ENCODE measurements at places on chromosomes 7 and 10.

DNA sequence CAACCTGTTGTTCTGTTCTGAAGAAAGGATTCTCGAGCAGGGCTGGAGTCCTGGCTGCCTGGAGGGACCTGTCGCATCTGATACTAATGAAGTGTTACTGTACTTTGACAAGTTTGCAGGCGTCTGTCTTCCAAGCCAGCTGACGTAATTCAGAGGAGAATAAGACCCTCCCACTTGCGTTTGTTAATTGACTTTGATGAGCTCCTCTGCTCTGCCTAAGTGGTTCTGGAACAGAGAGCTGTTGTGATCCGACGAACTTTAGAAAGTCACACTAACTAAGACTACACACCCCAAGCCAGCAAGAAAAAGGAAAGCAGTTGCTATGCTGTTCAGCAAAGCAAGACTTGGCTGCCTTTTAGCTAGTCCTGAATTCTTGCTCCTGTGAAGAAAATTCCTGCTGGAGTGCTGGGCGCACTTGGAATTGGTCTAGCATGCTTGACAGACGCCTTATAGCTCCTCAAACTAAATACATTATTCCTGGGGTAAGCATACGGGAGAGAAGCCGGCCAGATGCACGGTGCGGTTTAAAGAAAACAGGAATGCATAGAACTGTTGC, 200.3 kb downstream of the CACNB2 start:
- DNase-seq, result no peak

DNA sequence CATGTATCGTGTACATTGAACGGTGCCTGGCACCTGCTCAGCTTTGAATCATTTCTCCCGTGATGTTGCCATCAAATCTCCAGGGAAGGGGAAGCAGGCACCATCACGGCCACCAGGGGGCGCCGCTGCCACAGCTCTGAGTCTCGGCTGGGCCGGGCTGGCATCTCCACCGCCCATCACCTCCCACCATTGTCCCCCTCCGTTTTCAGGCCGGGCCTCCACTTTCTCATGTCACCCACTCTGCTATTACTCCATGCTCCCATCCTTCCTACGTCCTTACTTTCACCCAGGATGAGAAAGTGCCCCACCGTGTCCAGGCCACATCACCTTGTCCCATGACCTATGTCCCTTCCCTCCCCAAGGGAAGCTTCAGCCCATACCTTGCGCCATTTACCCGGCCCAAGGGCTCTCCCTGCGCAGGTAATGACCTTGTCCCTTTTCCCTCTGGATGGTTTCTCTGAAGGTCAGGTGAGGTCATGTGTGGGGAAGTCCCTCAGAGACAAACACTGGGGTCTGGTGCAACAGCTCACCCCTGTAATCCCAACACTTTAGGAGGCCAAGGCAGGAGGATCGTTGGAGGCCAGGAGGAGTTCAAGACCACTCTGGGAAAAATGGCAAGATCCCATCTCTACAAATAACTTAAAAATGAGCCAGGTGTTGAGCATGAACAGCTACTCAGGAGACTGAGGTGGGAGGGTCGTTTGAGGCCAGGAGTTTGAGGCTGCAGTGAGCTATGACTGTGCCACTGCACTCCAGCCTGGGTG, 31.8 kb upstream of the OCM2 start:
- DNase-seq, result no peak

GRCh38 chr10:86648704-86649427, 5.5 kb upstream of the OPN4 start:
- DNase-seq, result no peak

- DNase-seq, result no peak
Measured at GRCh38 chr10:76769582-76769981, 868.0 kb downstream of the KCNMA1 start.

- DNase-seq, result no peak
Measured at GRCh38 chr7:7919449-7919945, 49.1 kb upstream of the GLCCI1 start.

- no peak for DNase-seq
Measured at GRCh38 chr10:89183571-89183970, 23.5 kb downstream of the CH25H start.

- DNase-seq, result no peak
Measured at GRCh38 chr7:136887317-136887716, 18.9 kb downstream of the CHRM2 start.
